ENCODE measurements at places on chromosomes 2 and 18.

- no peak for DNase-seq
These were observed 34.5 kb downstream of the KCNIP3 start for GRCh38 chr2:95331606-95332005.

DNA sequence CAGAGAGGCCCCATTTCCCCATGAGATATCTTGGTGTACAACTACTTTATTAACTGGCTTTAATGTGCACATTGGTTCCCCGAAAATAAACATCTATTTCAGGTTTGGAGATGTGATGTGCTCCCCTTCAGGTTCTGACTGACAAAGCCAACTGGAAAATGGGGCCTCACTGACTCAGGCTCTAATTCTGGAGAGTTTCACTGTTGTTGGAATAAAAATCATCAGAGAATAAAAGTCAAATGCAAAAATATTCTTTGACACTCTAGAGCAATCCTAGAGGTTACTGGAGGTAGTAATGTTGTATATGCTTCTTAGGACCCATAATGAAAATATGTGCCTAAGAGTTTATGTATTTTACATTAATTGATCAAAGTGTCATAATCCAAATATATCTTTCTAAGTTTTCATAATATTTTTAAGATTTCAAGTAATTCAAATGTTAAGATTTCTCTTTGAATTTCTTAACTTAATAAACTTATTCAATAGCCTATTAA lies 189.9 kb upstream of the COL3A1 start:
- no peak for DNase-seq

DNA sequence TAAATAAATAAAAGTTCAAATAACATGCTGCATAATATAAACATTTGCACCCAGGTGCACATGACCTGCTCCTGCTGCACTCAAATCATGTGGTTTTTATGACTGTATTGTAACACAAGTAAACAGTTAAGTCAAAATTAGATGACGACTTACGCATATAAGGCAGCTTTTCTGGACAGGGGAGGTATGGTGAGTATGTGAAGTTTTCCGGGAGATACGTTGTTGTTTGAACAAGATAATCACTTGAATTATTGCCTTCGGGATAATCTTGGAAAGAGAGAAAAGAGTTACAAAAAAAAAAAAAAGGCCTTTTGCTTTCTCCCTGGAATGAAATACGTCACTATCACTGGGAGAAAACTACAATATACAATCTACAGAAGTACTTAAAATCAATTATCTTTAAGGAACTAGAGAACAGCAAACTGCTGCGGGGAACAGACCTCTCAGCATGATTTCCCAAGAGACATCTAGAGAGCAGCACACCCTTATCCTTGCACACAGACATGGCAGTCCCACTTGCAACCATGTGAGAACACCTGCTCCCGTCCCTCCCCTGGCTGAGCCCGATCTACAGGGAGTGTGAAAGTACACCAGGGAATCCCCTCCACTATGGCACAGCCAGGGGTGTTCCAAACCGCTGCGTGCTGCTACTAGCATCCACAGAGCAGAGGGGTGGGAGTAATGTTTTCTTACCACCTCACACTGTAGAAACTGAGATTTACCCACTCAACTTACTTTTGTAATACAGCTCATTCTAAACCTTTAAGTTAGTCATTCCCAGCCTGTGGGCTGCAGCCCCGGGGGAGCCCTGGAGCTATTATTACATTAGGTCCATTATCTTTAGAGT lies 26.3 kb downstream of the B4GALT6 start:
- no peak for DNase-seq

- DNase-seq = no peak
These were observed 126.0 kb downstream of the MBP start for GRCh38 chr18:77006305-77007175.
